ENCODE measurements at places on chromosomes 4 and X. TPM values are rescaled to one million over a fixed set of nuclear protein-coding genes. Genes with fewer than 3 reads are reported as not detected.

The NXF2 gene
- not detected for total RNA-seq

DNA sequence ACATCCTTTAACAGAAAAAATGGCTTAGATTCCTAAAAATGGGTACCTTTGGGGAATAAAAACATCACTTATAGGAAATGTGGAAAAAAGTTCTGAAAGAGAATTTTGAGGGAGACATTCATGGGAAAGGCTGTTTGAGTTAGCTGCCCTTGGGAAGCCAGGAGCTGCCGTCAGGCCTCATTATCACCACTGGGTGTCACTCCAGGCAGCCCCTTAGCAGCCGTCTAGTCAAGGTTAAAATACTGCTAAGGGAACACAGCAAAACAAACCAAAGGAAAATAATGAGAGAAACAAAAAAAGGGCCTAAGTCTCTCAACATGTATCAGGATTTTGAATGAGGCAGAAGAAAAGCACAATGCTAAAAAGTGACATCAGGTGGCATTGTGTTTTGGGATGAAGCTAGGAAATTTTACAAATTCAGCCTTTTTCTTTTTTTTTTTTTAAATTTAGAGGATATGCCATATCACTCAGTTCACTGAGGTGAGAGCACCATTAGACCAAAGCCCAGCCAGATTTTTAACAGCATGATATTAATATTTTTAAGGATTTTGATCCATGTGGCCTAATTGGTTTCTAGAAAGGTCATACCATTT is 235.3 kb downstream of the GPAT3 start:
- no peak for DNase-seq

- DNase-seq: no peak
Measured at GRCh38 chrX:71543316-71543715, 10.4 kb downstream of the OGT start.

DNA sequence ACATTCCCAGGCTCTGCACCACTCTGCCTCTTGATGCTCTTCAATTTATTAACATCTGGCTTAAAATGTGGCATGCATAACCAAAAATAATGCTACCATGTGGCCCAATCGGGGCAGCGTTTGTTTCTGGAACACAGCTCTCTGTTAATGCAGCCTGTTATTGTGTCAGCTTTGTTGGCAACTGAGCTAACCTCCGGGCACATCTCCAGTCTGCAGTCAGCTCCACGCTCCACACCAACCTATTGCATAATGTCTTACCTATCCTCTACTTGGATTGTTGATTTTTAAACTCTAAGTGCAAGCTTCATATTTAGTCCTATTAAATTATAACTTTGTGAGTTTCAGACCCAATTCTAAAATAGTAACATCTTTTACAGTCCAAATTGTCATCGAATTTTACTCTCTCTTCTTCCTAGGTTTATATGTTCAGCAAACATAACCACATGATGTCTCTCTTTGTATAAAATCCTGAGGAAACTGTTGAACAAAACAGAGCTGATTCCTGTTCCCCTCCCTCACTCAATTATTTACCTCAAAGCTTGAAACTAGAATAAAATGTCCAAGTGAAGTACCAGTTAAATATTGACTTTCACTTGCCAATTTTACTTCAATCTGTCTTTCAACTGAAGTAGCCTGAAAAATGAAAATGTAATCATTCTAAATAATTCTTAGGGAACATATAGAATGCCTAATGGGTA is 92.2 kb upstream of the RAPGEF2 start:
- DNase-seq: no peak

DNA sequence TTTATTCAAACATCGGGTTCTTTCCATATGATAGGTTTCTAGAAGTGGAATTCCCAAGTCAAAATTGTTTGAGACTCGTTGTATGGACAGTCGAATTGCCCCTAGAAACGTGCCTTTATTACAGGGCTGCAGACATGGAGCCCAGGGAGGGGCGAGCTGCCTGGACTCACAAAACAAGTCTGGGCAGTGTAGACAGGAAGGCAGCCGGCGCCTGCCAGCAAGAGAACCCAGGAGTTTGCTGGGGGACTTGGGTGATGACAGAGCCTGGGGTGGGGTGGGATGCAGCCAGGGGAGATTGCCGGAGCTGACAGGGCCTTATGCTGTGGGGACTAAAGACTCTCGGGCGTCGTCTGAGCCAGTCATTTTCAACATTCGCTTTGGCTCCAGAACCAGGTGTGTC is 107.4 kb upstream of the MSX1 start:
- no peak for DNase-seq

The SPACA5 gene
- not detected for total RNA-seq

DNA sequence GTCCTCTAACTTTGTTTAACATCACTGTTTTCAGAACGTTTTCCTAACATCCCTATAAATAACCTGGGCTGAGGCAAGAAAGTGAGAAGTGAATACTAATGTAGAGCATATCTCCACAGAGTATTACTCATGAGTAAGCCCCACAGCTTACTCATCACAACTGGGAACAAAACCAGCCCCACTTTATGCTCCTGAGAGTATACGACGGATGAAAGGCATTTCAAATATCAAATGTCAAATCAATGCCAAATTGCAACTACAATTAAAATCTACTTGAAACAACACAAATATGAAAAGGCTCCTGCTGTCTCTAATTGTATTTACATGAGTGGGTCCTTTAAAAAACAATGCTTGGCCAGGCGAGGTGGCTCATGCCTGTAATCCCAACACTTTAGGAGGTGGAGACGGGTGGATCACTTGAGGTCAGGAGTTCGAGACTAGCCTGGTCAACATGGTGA is 41.2 kb downstream of the SH3RF1 start:
- no peak for DNase-seq

The RBMXL3 gene
- total RNA-seq: not detected

The UNC5C gene
- not detected for total RNA-seq
